ENCODE measurements at places on chromosomes 3 and 15.

- DNase-seq: no peak
These were observed 411.5 kb upstream of the PROK2 start for GRCh38 chr3:72196377-72196929.

- no peak for DNase-seq
These were observed 48.7 kb downstream of the TRAK1 start for GRCh38 chr3:42139621-42140453.

DNA sequence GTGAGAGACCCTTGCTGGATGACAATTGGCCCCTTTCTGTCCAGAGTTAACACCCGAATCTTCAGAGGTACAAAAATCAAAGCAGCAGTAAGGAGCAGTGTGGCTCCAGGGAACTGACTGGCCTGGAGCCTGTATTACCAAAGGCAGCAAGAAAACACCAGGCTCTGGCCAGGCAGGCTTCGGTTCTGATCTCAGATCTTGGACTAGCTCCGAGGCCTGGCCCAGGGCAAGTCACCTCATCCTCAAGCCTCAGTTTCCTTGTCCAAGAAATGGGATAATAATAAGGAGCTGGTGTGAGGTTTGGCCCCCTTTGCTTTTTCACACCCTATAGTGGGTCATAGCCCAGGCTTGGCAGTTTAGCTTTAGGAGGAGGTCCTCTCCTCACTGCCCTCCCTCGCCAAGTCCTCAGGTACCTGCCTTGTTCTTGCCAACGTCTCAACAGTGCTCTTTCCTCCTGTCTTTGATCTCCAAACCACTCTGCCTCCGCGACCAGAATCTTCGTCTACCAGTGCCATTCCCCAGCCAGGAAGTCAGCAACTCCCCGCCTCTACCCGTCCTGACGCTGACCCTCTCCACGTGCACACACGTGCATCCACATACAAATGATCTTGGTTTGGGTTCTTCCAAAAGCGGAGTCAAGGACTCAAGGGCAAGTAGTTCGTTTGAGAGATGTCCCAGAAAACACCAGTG lies 82.6 kb upstream of the TLE3 start:
- DNase-seq: no peak

DNA sequence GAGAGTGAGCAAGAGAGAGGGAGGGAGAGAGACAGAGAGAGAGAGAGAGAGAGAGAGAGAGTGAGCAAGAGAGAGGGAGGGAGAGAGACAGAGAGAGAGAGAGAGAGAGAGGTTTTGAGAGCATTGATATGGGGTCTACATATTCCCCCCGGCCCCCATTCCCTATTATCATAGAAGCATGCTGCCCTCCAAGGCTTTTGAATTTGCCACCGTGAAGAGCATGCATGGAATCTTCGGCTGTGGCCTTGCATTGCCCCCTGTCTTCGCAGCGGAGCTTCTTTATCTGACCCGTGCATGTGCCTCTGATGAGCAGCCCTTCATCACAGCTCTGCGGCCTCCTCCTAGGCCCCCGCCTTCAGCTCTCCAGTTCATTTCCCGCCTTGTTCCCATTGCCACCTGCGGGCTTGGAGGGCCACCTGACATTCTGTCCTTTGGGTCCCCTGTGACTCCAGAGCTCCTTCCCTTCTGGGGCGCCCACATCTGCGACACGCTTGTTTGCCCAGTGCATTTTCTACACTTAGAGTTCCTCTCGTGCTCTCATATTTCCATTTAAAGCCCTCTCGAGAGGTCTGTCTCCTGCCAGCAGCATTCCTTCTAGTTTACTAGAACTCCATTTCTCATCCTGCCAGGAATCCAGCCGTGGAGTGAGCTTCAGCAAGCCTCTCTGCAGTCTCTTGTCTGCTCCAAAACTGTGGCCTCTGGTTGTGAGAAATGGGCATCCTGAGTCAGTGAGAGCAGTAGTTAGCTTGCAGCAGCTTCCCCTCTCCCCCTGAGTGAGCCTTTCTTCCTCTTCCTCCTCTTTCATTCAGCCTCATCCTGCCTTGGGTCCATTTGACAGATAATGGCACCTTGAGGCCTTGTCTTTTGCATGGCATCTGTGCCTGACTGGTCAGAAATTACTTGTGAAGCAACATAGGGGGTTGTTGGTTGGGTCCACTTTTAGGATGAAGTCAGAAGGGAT lies 25.3 kb downstream of the LPP start:
- no peak for DNase-seq

- DNase-seq: peak; percentile 50
These were observed 84.5 kb upstream of the STT3B start for GRCh38 chr3:31448035-31448881.

- no peak for DNase-seq
These were observed 149.3 kb downstream of the KCNMB2 start for GRCh38 chr3:178685591-178685906.

- DNase-seq: no peak
These were observed 117.9 kb downstream of the SCAPER start for GRCh38 chr15:76787273-76787672.

DNA sequence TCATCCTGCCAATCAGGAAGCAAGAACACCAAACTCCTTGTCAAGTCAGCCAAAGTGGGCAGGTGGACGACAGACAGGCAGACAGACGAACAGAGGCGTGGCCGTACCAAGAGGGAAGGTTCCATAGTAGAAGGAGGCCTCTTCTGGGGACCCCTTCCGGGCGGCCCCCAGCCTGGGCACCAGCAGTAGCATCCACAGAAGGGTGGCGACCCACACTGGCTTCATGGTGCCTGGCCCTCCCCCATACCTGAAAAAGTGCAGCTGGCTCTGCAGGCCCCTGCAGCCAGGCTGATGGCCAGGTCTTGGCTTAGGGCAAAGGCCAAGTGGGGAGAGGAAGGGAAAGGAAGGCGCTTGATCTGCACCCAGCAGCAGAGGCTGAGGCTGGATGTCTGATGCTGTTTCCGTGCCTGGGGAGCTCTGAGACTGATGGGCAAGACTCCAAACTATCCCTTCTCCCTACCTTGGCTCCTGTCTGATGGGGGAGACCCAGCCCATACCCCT lies 607 bp downstream of the LCTL start:
- DNase-seq: no peak

GRCh38 chr3:4735243-4735642 lies 242.1 kb downstream of the ITPR1 start:
- no peak for DNase-seq
